NCI-H1417 treated with DMSO at 0.1 percent for 48 hours (cell line): ENCODE measurements at places on chromosomes 1 and 21.

- no peak for DNase-seq
Observed at GRCh38 chr1:230072866-230073265, 5.8 kb downstream of the GALNT2 start.

DNA sequence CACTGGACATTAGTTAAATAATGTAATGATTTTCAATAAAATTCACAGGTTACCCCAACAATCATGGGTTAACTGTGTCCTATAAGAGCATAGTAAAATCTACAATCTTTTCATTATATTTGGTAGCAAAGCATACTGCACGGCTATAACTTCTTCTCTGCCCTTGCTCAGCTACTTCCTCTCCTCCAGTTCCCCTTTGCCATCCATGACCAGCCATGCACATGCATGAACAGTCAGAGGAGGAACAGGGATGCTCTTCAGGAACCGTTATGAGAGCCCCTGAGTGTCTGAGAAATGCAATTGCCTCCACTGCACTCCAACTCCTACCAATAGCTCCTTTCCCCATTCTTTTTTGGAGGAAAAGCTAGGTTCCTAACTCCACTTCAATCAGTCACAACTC lies 646.7 kb downstream of the LTN1 start:
- no peak for DNase-seq

DNA sequence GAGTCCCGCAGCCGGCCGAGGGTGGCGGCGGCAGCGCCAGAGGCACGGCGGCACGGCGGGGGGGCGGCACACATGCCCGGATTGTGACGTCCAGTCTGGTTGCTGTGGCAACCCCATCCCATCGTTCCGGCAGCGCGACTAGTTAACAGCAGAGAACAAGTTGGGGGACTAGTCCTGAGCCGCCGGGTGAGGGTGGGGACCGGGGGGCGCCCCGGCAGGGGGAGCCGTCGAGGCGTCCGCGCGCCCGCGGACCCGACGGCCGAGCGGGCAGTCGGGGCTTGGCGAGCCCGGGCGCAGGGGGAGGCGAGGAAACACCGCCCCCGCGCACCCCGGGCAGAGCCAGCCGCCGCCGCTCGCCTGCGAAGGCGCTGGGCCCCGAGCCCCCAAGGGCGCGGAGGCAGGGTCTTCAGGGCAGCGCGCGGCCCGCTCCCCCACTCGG lies at the start of gene CHD5:
Gene CHD5, minus strand, starts transcription at position 54 of the 439 bp plus-strand sequence. CDS start 298 bp downstream, outside the sequence.
- no peak for DNase-seq

- no peak for DNase-seq
Observed at GRCh38 chr1:209106237-209106741, 477.2 kb upstream of the CAMK1G start.
